ENCODE measurements at places on chromosomes 7 and 10. TPM values are rescaled to one million over a fixed set of nuclear protein-coding genes. Genes with fewer than 3 reads are reported as not detected.

- H3K4me3 ChIP-seq, result no peak overlapping the region
- H3K27ac ChIP-seq, result no peak overlapping the region
- H3K36me3 ChIP-seq, result no peaks in the 10 kb centered on the region
Measured at GRCh38 chr7:14073543-14073942, 84.1 kb upstream of the ETV1 start.

DNA sequence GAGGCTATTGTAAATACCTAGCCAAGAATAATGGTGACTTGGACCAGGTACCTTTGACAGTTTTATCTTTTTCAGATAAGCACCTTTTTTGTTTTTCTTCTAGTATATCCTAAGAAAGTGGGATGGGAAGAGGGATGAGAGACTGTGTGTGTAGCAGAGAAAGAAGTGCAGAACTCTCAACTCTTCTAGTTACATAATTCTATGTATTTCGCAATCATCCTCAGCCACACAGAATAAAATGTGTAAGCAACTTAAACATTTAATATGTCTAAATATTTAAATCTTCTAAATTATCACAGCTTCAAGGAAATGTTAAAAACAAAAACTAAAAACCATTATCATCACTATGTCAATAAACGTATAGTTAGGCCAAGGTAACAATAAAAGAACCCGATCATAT, 42.6 kb upstream of the GSAP start:
- H3K4me1 ChIP-seq, result no peaks in the 10 kb centered on the region
- no peaks in the 10 kb centered on the region for H3K27me3 ChIP-seq
- H3K4me3 ChIP-seq, result no peak overlapping the region
- DNase-seq, result no peak
- no peak overlapping the region for H3K27ac ChIP-seq

- H3K27ac ChIP-seq, result no peak overlapping the region
- no peaks in the 10 kb centered on the region for H3K36me3 ChIP-seq
- H3K27me3 ChIP-seq, result no peaks in the 10 kb centered on the region
- H3K4me3 ChIP-seq, result no peak overlapping the region
Measured at GRCh38 chr10:71511206-71511605, 114.5 kb downstream of the CDH23 start.

AUTS2 gene
- total RNA-seq, result 56.2 TPM

All from spinal cord (tissue), 10 donors.